Stimulated activated CD4-positive, alpha-beta T cell treated with anti-CD3 and anti-CD28 coated beads, Interleukin-1b, Interleukin-23, amount 100 ng/mL, for 24 hours (primary cell): ENCODE measurements at places on chromosomes 5 and 9.

GRCh38 chr5:109714592-109714991 lies 24.9 kb downstream of the MAN2A1 start:
- no peak for DNase-seq

DNA sequence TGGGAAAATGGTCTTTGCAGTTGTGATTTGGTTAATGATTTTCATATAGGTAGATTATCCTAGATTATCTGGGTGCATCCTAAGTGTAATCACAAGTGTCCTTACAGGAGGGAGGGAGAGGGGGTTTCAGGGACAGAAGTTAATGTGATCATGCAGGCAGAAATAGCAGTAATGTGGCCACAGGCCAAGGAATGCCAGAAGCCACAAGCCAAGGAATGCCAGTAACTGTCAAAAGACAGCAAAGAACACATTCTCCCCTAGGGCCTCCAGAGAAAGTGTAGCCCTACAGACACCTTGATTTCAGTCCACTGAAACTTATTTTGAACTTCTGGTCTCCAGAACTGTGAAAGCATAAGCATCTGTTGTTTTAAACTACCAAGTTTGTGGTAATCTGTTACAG lies 2074.5 kb downstream of the MAT2B start:
- no peak for DNase-seq

- DNase-seq, result no peak
Observed at GRCh38 chr5:59003641-59004040, 420.8 kb downstream of the RAB3C start.

GRCh38 chr9:137491735-137492432 lies 32.8 kb upstream of the NSMF start:
- DNase-seq, result no peak

DNA sequence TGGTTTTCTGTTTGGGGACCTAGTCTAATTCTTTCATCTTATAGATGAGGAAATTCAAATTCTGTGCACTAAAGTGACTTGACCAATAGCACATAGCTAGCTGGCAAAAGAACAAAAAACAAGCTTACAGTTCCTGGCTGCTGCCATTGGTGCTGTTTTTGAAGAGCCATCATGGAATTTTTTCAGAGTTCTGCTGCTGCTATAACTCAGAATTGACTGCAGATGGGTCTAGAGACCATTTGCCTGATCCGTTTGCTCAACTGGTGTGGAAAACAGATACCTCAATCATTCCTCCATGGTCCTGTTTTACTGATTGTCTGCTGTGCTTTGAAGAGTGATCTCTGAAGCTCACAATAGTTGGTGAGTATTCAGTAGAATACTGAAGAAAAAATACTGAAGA lies 15.2 kb downstream of the FBXL7 start:
- no peak for DNase-seq

- DNase-seq, result no peak
Observed at GRCh38 chr9:127370672-127371648, 26.0 kb upstream of the SLC2A8 start.

GRCh38 chr9:13755551-13755950 lies 476.1 kb upstream of the MPDZ start:
- DNase-seq, result no peak

GRCh38 chr5:104533498-104533897 lies 970.9 kb upstream of the NUDT12 start:
- no peak for DNase-seq

DNA sequence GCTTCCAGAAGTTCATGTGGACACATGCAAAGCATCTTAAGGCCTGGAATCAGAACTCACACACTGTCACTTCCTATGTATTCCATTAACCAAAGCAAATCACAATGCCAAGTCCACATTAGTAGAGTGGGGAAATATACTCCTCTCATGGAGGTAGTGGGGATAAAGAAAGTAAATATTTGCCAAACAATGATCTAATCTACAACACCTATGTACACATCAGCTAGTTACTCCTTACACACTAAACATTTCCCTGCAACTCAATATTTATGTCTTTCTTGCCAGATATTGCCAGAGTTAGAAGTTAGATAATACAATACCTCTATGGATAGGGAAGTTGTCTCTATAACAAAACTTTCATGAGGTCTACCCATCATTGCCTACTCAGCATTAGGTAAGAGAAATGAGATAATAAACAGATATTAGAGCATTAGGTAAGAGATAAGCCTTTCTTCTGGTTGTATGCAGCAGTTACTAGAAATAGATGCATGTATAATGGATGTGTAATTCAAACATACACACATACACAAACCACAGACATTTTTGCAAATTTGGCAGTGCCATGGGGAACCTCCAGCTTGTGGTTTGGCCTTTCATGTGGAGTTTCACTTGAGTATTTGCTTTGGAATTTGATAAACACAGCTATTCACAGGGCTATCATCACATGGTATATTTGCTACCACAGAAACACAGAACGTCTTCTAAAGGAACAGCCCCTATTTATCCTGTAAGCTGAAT lies 196.5 kb downstream of the TLE1 start:
- DNase-seq, result no peak

DNA sequence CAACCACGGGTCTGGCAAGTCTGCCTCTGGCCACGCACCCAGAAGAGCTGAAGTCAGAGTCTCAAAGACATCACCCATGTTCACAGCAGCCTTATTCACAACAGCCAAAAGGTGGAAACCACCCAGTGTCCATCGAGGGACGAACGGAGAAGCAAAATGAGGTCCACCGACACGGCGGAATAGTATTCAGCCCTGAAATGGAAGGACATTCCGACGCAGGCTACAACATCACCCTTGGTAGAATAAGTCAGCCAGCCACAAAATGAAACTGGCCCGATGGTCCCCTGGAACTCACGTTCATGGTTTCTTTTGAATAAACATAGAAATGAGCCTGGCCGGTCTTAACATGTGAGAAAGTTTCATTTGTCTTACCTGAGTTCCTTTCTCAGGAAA lies 16.9 kb downstream of the CCDC187 start:
- DNase-seq, result no peak

GRCh38 chr9:136728548-136729123 lies 14.1 kb downstream of the LCN10 start:
- no peak for DNase-seq

GRCh38 chr9:114770991-114771390 lies 34.8 kb downstream of the TNFSF15 start:
- no peak for DNase-seq

GRCh38 chr5:151627650-151628049 lies 36.5 kb upstream of the FAT2 start:
- no peak for DNase-seq

DNA sequence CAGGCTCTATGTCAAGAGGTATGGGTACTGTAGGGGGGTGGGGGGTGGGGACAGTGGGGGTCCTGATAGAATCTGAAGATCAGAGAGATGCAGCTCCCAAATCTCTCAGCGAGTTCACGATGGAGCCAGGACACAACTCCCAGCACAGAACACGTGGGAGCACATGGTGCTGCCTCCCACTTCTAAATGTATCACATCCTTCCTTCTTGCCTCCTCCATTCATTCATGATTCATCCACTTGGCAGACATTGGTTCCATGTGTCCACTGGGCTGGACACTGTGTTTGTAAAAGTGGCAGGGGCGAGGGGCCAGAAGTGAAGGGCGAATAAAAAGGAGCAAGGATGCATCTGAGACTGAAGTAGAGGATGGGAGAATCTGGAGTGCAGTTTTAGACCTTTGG lies 33.9 kb downstream of the SH3TC2 start:
- DNase-seq, result no peak

DNA sequence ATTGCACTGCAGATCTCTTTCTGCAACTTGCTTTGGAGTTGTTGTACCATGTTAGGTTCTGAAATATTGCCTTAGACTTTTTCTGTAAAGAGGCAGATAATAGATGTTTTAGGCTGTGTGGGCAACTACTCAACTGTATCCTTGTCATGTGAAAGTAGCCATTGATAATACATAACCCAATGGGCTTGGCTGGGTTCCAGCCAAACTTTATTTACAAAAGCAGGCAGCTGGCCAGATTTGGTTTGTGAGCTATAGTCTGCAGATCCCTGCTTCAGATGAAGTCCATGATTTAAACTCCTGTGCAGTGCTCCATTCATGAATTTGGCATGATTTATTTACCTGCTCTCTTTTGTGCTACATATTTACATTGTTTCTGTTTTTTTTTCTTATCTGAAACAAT lies 300.4 kb downstream of the IRX2 start:
- DNase-seq, result no peak

GRCh38 chr9:97517331-97518089 lies 16.0 kb downstream of the TMOD1 start:
- no peak for DNase-seq

- DNase-seq, result peak; percentile 42
Observed at GRCh38 chr5:42756606-42757601, at the start of gene CCDC152. Gene CCDC152 (plus strand): TSS chr5:42756818. CDS start chr5:42759122, 2,304 bp downstream.

- no peak for DNase-seq
Observed at GRCh38 chr5:82808960-82809359, 268.2 kb downstream of the TMEM167A start.

- no peak for DNase-seq
Observed at GRCh38 chr9:91027005-91027404, 225.4 kb downstream of the SYK start.

- no peak for DNase-seq
Observed at GRCh38 chr5:85143138-85143537, 758.5 kb upstream of the EDIL3 start.

- DNase-seq, result no peak
Observed at GRCh38 chr9:22278426-22278825, 168.2 kb upstream of the DMRTA1 start.

DNA sequence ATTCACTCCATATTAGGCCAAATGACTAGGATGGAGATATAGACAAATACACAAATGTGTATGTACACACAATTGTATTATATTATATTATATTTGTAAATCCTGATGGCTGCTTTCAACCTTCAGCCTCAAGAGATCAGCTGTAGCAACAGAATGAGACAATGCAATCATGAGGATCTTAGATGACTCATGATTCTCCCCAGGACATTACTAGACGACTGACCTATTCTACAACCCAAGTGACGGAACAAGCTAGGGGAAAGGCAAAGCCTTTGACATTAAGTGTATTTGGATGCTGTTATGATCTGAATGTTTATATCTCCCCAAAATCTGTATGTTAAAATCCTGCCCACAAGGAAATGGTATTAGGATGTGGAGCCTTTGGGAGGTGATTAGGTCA lies 66.5 kb downstream of the COX7C start:
- no peak for DNase-seq
